Thoracic aorta (tissue), 2 donors: ENCODE measurements at places on chromosomes 7 and 10.

GRCh38 chr7:14936554-14936953 lies 34.0 kb upstream of the DGKB start:
- DNase-seq = no peak

DNA sequence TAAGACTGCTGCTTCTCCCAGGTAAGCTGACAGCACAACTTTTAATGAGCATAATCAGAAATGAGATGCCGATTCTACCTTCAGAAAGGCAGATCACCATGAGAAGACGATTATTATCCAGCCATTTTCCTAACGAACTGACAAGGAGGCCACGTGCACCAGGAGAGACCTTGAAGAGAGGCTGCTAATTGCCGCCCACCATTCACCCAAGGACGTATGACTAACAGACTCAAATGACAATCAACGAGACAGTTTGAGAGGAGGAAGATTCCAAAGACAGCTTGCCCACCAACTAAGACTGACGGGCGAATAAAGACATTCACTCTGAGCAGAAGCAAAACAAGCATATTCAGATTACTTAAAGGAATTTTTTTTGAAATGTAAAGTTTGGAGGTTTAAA lies 301.9 kb upstream of the TAC1 start:
- DNase-seq = no peak

DNA sequence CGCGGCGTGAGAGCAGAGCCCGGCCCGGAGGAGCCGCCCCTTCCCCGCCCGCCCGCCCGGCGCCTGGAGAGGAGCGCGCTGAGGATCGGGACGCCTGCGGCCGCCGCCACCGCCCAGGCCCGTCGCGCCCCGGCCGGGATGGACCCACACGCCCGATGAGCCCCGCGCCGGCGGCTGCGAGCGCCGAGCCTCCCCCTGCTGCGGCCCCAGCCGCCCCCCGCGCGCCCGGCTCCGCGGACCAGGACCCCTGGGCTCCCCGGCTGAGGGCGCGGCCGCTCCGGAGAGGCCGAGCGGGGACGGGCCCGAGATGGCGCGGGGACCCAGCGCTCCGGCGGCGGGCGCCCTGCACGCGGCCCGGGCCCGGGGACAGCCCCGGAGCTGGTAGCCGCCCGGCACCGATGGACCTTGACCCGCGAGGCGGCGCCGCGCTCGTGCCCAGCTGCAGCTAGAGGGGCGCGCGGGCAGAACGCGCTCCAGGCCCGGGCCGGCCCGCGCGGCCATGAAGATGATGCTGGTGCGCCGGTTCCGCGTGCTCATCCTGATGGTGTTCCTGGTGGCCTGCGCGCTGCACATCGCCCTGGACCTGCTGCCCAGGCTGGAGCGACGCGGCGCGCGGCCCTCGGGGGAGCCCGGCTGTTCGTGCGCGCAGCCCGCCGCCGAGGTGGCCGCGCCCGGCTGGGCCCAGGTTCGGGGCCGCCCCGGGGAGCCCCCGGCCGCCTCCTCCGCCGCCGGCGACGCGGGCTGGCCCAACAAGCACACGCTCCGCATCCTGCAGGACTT lies 520 bp downstream of the FAM20C start:
- no peak for DNase-seq

GRCh38 chr7:29278337-29279069 lies 83.9 kb downstream of the CHN2 start:
- DNase-seq = no peak

- no peak for DNase-seq
These were observed 219.2 kb downstream of the ARHGAP12 start for GRCh38 chr10:31709476-31709875.

- DNase-seq = no peak
These were observed 49.1 kb downstream of the SLC37A3 start for GRCh38 chr7:140349144-140349771.

DNA sequence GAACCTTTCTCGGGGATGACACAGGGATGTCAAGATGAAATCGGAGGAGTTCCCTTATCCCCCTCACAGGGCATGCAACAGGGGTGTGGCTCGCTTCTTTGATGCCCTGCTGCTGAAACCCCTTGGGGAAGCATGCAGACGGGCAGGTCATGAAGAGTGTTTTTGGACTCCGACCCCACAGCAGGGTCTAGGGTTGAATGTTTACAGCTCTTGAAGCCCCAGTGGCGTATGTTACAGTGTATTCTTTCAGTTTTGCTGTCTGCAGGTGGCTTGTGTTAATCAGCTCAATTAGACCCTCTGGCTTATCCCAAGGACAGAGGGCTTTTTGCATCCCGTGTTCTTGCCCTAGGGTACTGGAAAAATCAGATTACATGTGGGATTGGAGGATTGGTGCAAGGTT lies 446.5 kb downstream of the LRMDA start:
- no peak for DNase-seq

GRCh38 chr10:114856544-114857287 lies 35.1 kb downstream of the FHIP2A start:
- no peak for DNase-seq

- DNase-seq = no peak
These were observed 79.5 kb upstream of the LRRC17 start for GRCh38 chr7:102833343-102833742.

- DNase-seq = no peak
These were observed 6.6 kb downstream of the CPA1 start for GRCh38 chr7:130386876-130387275.

GRCh38 chr7:128867241-128867640 lies 4.6 kb downstream of the ATP6V1F start:
- DNase-seq = no peak

DNA sequence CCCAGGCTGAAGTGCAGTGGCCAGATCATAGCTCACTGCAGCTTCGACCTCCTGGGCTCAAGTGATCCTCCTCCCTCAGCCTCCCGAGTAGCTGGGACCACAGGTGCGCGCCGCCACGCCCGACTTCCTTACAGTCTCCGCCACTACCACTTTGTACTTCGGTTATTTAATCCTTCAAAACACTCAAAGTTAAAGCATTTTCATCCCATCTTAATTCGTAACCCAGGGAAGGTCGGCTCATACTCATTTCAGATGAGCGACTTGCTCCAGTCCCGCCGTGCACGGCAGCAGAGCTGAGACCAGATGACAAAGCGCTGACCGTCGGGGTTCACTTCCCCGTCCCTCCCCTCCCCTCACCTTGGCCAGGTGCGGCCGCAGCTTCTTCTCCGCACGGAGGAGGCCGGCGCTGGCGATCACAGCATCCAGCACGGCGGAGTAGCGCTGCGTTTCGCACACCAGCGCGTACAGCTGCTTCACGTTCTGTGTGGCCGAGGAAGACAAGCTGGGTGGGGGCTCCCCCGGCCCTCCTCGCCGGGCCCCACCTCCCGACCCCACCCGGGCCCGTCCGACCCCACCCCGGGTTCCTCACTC lies 457 bp downstream of the NSUN5 start:
- DNase-seq = no peak

- no peak for DNase-seq
These were observed 108.8 kb downstream of the GNAI1 start for GRCh38 chr7:80243425-80243824.

DNA sequence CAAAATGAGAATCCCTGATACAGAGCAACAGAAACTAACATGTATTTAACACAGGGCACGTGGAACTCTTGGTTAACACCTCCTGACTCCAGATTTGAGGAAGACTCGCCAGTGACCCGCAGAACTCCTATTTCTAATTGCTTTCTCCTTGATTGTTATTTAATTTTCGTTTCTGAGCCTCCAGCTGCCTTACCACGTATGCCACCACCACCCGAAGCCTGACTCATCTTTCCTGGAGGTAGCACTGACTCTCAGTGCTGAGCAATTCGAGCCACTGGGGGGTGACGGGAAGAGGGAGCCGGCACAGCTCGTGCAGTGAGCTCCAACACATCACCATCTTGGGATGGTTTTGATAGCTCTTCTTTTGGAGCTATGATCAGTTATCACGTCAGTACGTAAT lies 273.9 kb upstream of the MGMT start:
- no peak for DNase-seq
